ENCODE measurements at places on chromosomes 3 and 15. TPM values are rescaled to one million over a fixed set of nuclear protein-coding genes. Genes with fewer than 3 reads are reported as not detected.

DNA sequence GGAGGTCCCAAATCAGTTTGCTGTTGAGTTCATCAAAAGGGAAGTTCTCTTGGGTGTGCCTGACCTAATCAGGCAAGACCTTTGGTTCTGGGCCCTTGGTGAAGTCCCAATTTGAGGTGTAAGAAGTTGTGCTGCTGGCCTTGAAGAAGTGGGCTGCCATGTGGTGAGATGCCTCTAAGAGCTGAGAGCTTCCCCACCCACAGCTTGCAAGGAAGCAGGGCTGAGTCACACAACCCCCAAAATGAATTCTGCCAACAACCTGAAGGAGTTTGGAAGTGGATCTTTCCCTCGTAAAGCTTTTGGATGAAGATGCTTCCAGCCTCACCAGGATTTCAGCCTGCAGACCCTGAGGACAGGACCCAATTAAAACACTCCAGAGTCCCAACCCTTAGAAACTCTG lies 129.3 kb upstream of the NSMCE3 start:
- DNase-seq, result no peak

GRCh38 chr15:40680151-40680550 lies 14.8 kb upstream of the RAD51 start:
- DNase-seq, result no peak

DNA sequence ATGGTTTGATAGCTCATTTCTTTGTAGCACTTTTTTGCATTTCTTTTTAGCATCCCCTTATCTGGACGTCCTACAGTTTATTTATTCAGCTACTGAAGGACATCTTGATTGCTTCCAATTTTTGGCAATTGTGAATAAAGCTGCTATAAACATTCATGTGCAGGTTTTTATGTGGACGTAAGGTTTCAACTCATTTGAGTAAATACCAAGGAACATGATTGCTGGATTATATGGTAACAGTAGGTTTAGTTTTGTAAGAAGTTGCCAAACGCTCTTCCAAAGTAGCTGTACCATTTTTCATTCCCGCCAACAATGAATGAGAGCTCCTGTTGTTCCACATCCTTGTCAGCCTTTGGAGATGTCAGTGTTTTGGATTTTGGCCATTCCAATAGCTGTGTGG lies 29.5 kb upstream of the ACTL6A start:
- no peak for DNase-seq

DNA sequence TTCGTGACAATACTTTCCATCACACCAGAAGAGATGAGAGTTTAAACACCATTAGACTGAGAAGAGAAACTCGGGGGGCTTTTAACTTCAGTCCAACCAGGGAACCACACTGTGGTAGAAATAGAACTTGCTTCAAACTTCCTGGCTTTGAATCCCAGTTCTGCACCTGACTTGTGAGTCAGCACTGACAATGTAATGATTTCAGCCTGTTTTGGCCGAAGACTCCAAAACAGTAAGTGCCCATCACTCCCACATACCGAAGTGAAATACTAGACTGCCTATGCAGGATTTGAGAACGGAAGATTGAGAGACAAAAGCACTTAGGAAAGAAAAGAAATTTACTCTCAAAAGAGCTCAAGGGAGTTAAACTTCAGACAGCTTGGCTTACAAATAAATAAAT lies 27.0 kb downstream of the C2CD4B start:
- no peak for DNase-seq

DNA sequence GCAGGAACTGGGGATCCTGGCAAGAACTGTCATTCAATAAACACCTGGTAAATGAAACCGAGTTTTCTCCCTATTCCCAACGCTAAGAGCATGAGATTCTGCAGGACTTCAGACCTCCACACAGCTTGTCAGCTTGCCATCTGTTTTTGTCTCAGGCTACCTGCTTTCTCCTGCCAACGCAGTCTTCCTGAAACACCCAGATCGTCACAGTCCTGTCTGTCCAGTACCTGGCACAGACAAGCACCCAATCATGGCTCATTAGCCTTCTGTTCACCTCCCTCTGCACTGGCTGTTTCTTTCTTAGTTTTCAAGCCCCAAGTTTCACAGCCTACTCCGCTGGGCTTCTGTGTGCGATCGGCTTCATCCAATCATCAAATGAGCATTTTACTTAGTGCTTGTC lies 5.0 kb downstream of the SLC12A8 start:
- DNase-seq, result no peak

DNA sequence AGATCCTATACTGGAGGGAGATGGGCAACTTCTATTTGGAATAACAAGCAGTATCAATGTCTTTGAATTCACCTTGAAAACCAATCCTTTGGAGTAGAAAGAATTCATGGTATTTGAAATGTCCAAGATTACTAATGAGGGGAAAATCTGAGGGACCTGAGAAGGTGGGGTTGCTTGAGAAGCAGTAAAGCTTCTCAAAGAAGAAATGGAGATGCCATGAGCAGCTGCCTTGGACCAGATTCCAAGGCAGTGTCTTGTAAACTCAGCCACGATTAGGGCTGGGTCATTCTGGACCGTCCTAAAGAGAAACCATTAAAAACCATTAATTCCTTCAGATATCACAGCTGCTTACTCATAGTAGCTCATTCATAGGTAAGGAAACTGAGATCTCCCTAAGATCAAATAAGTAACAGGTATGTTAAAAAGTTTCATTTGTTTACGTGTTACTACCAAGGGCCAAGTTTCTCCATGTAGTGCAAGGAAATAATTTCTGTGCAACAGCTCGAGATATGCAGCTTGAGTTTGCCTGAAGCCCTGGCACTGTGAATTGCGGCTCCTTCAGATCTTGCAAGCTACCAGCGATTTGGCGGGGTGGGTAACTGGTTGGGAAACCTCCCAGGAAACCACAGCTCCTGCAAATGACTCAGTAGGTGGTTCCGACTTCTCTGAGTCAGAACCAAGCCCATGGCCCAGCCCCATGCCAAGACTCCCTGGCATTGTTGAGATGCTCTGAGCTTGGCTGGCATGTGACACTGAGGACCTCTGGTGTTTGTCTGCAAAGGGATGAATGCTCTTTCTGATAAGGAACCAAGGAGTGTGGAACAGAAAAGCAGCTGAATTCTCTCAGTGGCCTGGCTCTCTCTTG lies 296.8 kb downstream of the RORA start:
- DNase-seq, result no peak

DNA sequence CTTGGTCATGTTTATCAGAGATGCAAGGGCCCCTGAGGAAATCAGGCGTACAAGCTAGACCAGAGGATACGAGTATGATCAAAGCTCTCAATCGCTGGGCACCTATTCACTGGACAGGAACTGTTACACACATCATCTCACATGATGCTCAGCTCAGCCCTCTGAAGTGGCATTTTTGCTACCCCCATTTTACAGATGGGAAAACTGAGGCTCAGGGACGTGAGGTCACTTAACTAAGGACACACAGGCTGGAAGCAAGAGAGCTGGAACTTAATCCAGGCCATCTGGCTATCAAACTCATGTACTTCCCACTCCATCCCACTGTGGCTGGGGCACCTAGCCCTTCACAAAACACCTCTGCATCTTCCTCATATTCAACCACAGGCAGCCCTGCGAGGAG lies 72.9 kb upstream of the SLC6A1 start:
- DNase-seq, result no peak

The MORC1 gene
- not detected for polyA plus RNA-seq

- no peak for DNase-seq
These were observed 20.7 kb downstream of the MRPS22 start for GRCh38 chr3:139364549-139364948.

The GOLGA6B gene
- polyA plus RNA-seq, result not detected

GRCh38 chr3:49791571-49791970 lies 5.2 kb upstream of the IP6K1 start:
- DNase-seq, result no peak

DNA sequence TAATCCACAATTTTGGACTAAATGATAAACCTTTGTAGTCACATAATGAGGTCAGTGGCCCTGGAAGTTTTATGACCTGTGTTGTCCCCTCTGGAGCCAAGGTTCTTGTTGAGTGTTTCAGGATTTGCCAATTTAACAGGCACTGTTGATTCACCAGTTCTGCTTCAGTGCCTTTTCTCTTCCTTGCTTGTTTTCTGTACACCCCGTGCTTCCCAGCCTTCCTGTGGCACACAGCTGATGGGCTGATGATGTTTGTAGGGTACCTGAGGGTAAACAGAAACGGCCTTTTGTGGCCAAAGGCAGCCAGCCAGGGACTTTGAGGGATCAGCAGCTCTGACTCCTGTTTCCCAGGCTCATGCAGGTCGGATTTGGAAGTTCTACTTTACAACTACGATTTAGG lies 13.3 kb downstream of the GYG1 start:
- DNase-seq, result no peak

The SLC24A5 gene
- not detected for polyA plus RNA-seq

GRCh38 chr15:90099868-90100831 lies 2.1 kb downstream of the IDH2 start:
- peak; percentile 71 for DNase-seq

DNA sequence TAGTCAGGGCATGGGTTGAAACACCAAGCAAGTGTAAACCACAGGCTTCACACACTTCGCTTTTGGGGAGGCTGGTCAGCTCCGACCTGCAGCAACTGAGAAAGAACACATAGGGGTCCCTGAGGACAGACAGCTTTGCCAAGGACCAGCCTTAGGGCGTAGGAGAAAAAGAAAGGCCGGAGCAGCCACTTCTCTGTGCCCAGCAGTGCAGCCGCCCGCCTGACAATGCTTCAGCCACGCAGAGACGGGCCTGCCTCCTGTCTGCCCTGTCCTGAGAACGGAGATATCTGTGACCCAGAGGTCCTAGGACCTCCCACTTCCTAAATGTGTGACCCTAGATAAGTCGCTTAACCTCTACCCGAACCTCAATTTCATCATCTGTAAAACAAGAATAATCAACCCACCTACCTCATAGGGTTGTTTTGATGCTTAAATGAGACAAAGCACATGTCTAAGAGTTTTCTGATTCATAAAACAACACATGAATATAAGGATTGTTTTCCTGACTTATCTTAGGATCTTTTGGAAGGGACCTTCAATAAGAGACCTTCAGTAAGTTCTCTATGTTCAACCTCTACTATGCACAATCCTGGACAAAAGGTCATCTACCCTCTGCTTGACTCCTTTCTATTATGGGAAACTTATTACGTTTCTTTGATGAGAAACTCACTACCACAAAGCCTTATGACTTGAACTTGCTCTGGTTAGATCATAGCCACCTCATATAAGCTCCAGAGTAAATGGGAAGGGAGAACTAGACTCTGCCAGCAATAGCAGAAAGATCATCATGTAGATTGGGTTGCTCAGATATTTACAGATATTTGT lies 32.9 kb upstream of the RFTN1 start:
- no peak for DNase-seq

The TUSC7 gene
- not detected for polyA plus RNA-seq

The RHOV gene
- polyA plus RNA-seq, result 0.13 TPM

DNA sequence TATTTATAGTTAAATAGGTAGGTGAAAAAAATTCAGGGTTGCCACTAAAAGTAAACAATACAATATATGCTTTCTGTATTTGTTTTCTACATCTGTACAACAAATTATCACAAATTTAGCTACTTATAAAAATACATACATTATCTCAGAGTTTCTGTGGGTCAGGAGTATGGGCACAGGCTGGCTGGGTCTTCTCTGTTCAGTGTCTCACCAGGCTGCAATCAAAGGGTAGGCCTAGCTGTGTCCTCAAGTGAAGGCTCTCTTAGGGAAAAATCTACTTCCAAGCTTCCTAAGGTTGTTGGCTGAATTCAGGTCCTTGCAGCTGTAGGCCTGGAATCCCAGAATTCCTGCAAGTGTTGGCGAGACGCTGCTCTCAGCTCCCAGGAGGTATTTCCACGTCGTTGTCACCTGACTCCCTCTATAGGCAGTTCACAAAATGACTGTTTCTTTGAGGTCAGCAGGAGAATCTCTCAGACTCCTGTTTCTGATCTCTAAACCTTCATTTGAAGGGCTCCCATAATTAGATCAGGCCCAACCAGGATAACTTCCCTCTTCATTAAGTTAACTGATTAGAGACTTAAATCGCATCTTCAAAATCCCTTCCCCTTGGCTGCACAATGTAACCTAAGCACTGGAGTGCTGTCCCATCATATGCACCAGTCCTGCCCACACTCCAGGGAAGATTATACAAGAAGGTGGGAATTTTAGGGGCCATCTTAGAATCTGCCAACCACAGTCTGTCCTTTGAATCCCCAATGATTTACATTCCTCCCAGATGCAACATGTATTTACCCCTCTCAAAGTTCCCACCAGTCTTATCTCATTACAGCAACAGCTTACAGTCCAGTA lies 296.6 kb downstream of the SUCLG2 start:
- no peak for DNase-seq

GRCh38 chr15:69976366-69976994 lies 121.2 kb downstream of the TLE3 start:
- no peak for DNase-seq

Data from BJ (cell line).